ENCODE measurements at places on chromosomes 5 and 9. TPM values are rescaled to one million over a fixed set of nuclear protein-coding genes. Genes with fewer than 3 reads are reported as not detected.
A peak's percentile ranks its signal among the peaks of the same experiment; 100 is the strongest.

ANKDD1B gene
- 0.73 TPM for total RNA-seq

ORM2 gene
- total RNA-seq: not detected

DNM1 gene
- 43.2 TPM for total RNA-seq

ARHGAP26 gene
- 16.8 TPM for total RNA-seq

ADAMTSL2 gene
- 1.1 TPM for total RNA-seq

SH3TC2 gene
- 0.04 TPM for total RNA-seq

FAT2 gene
- 0.59 TPM for total RNA-seq

INSL6 gene
- not detected for total RNA-seq

FBP2 gene
- not detected for total RNA-seq

DNA sequence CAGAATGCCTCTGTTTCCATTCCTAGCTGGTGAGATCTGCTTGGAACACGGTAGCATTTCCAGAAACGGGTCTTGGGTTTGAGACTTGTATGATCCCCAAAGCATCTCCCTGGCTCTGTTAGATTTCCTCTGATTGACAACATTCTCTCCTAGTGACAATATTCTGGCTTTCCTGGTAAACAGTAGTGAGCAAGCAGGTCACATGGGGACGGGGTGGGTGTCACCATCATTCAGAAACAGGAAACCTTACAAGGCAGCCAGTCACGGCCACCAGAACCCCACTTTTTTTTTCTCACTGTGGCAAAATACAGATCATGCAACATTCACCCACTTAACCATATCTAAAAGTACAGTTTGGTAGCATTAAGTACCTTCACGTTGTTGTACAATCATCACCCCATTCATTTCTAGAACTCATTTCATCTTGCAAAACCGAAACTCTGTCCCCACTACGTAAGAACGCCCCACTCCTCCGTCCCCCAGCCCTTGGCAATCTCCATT is 90.1 kb upstream of the LMX1B start:
- DNase-seq: no peak

DNA sequence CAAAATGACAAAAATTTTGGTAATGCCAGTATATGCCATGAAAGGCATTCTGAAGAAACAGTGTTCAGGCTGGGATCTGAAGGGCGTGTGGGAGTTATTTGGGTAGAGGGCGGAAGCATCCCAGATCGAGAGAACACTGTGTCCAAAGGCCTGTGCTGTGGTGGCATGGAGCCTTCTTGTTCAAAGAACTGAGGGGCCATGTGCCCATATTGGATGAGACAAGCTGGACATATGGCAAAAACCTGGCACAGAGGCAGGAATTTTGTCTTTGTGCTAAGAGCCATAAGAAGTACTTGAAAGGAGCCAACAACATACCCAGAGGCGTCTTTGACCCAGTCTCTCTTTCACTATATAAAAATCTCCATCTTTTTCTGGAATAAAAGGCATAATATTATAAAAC is 128.0 kb downstream of the SYK start:
- DNase-seq: no peak

GRCh38 chr5:133062276-133062675 is 10.5 kb downstream of the HSPA4 start:
- no peak for DNase-seq

DNA sequence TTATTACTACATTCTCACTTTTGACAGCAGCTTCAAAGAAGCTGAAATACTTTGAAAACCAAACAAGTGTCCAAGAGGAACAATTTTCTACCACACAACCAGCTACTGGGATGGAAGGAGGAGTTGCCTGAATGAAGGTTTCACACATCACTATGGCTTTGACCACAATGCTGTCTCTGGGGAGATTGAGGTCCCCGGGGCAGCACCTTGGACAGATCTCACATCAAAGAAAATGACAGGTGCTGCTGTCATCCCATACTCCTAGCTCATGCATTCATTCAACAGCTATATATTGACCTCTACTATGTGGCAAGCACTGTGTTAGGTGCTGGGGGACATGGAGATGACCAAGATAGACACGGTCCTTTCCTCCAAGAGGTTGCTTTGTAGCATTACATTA is 233.2 kb upstream of the RASEF start:
- DNase-seq: peak; percentile 21

- no peak for DNase-seq
These were observed 13.4 kb downstream of the NFIB start for GRCh38 chr9:14300588-14300987.

- no peak for DNase-seq
These were observed 617.4 kb downstream of the KCTD16 start for GRCh38 chr5:144788046-144788445.

DNA sequence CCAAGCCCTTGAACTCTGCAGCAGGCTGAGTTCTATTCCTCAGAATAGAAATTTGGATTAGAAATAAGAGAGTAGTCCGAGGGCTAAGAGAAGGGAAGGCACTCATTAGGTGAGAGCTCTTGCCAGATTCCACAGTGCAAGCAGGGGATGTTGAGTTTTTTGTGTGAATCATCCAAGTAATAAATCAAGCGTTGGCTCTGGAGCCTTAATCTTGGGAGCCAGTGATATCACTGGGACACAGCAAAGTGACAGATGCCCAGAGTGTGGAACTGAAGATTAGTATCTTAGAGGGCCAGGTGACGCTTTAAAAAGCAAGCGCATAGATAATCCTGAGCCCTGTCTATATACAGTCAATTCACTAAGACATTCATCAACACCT is 60.3 kb downstream of the FOXD1 start:
- no peak for DNase-seq

GRCh38 chr5:119079318-119079921 is 8.5 kb downstream of the DMXL1 start:
- peak; percentile 83 for DNase-seq

- no peak for DNase-seq
These were observed 9.9 kb upstream of the B4GALT1 start for GRCh38 chr9:33177086-33177485.

- no peak for DNase-seq
These were observed 297.5 kb upstream of the GRIN3A start for GRCh38 chr9:102035929-102036328.

- no peak for DNase-seq
These were observed 28.9 kb downstream of the CDH9 start for GRCh38 chr5:27009540-27009915.

GRCh38 chr9:124222918-124223720 is 34.6 kb upstream of the NEK6 start:
- DNase-seq: no peak

DNA sequence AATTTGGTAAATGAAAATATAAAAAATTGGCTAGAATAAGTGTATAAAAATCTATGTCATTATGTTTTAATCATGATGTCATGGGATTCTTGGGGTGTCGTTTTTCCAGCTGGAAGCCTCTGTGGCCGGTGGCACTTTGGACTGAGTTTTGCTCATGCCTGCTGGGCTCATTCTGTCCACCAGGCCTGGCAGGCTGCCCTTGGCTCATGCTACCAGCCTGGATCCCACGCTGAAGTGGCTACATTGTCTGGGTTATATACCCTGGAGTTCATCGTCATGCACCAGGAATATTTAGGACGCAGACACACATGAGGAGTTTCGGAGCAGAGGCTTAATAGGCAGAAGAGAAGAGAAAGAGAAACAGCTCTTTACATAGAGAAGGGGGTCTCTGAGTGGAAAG is 1913.7 kb upstream of the WWC1 start:
- no peak for DNase-seq

DNA sequence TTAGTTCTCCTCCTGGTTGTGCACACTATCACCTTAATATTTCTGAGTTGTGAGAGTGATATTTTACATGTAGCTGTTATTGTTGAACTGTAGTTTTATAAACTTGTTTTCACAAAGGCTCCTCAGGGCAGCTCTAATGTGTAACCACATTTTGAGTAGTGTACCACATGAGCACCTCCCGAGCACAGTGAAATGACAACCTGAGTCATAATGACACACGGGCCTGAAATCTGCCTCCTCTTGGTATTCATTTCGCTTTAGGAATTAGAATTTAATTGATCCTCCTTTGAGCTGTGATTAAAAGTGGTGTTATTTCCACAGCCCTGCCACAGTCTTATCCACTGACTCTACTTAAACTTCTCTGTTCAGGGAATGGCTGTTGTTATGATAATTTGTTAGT is 7.9 kb downstream of the MTRR start:
- no peak for DNase-seq

DNA sequence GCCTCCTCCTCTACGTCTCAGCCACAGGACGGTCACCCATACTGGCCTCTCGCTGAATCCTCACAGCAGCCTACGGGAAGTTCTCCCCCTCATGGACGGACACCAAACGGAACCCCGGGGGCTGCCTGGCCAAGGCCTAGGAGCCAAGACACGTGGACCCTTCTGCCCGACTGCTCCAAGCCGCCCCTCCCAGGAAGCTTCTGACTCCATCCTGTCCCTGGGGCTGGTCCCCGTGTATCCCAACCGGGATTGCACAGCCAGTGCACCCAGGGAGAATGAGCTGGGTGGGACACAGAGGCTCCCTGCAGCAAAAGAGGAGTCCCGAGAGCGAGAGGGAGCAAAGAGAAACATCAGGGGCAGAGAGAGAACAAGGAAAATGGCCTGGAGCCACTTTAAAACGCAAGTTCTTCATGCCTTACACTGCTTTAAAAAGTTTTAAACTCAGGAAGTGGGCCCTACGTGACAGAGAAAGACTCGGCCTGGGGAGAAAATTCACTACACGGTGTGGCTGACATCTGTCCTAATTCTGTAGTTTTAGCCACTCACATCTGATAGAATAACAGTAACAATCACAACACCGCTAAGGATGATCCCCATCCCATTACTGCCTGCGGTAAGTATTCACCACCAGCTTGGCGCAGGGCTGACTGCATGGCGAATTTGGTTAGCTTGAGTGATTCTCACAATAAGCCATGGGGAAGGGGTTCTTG is 3.0 kb downstream of the FAM78A start:
- DNase-seq: no peak

- no peak for DNase-seq
These were observed 137.2 kb upstream of the FST start for GRCh38 chr5:53343187-53343586.

- no peak for DNase-seq
These were observed 127.1 kb downstream of the TAF11L14 start for GRCh38 chr5:17761326-17761725.

DNA sequence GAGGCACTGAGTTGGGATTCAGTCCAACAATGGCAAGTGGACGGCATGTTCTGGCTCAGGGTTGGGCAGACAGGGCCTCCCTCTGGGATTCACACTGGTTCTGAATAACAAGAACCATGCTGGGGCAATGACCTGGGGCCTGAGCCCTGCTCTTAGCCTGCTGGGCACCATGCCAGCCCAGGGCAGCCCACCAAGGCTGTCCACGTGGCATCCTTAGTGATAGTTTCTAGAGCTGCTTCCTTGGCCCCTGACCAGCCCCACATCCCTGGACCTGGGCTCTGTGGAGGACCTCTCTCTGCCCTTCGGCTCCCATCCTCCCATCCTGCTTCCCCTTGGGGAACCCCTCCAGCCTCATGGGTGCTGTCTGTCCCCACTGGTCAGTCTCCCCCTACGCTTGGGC is 22.3 kb upstream of the OLFM1 start:
- DNase-seq: no peak

DNA sequence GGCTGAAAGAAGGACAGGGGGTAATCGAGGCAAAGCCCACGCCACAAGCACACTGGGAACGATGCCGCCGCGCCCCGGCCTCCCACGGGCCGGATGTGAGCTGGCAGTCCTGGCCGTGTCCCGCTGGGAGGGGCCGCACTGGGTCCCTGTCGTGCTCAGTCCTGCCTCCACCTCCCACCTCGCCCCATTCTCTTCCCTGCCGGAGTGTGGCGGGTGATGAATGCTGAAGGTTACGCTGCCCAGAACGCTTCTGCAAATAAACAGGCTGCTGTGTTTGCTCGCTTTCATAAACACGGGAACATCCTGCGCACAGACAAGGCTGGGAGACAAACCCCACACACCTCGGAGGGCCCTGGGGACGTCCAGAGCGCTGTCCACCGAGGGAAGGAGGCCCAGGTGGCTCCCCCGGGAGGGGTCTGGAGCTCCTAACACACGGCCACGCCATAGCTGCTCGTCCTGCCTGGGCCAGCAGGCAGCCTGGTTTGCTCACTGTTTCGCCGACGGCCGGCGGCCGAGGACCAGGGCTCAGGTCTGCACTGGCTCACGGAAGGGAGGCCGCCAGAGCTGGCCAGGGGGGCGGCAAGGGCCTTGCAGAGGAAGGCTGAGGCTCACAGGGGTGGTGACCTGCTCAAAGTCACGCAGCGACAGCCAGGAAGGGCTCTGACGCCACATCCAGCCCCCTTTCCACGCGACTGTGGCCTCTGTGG is 2.3 kb downstream of the DNLZ start:
- DNase-seq: no peak

DNA sequence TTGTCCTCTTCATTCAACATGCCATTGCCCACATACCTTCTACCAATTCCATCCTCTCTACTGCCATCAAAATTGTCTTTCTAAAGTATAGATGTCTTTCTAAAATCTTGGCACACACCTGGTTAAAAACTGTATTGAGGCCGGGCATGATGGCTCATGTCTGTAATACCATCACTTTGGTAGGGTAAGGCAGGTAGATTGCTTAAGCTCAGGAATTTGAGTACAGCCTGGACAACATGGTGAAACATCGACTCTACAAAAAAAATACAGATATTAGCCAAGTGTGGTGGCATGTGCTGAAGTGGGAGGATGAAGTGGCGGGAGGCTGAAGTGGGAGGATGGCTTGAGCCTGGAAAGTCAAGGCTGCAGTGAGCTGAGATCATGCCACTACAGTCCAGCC is 412.1 kb downstream of the TMEM38B start:
- no peak for DNase-seq

- no peak for DNase-seq
These were observed 32.1 kb downstream of the OLFM1 start for GRCh38 chr9:135119496-135120064.

DNA sequence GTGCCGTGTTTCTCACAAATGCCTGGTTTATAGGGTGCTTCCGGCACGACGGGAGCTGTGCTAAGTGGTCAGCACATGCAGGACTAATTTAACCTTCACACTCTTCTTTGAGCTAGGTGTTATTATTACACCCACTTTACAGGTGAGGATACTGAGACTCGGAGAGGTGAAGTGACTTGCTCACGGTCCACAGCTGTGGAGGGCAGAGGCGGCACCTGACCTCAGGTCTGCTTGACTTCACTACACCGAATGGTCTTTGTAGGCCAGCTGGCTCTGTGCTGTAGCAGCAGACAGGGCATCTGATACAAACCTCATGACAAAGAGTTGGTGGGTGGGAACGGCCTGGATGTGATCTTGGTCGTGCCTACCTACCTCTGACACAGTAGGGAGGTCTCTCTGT is 102.0 kb upstream of the BOD1 start:
- DNase-seq: no peak

GRCh38 chr9:30280229-30280900 is 2104.1 kb upstream of the ACO1 start:
- no peak for DNase-seq

GRCh38 chr9:135563858-135564257 is 2.3 kb downstream of the PAEP start:
- DNase-seq: no peak

DNA sequence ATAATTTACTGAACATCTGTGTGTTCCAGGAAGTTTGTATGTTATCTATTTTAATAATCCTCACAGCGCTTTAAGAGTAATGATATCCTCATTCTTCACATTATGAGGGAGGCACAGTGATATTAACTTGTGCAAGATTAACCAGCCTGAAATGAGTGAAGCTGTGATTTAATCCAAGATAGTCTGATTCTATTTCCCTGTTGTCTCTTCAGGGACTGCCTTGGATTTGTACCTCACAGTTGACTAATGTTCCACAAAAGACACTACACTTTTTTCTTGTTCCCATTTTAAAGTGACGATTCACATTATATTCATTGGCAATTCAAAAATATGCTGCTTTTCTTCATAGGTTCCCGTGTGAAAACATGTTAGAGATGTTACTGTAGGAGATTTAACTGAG is 125.3 kb upstream of the GNA14 start:
- DNase-seq: no peak
